ENCODE measurements at places on chromosomes 16 and 17.

- no peak for DNase-seq
Measured at GRCh38 chr17:19619705-19620325, 28.7 kb upstream of the ALDH3A2 start.

- no peak for DNase-seq
Measured at GRCh38 chr16:6751191-6751590, 581.5 kb upstream of the RBFOX1 start.

DNA sequence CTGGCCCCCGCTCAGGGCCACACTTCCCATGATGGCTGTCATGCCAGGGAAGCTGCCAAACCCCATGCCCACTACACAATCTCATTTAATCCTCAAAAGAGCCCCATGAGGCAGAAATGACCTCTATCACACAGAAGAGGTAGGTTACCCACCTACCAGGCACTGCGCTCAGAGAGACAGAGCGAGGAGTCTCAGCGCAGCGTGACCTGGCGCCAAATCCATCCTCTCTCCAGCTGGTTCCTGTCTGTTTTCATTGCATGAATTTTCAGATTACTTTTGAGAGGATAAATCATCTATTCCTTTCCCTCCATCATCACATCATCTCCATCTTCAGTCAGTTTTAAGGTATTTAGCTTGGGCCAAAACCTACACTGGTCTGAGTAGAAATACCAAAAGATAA lies 101.5 kb upstream of the DNAH17 start:
- no peak for DNase-seq

GRCh38 chr16:27243725-27244362 lies 24.7 kb downstream of the NSMCE1 start:
- DNase-seq = no peak

- no peak for DNase-seq
Measured at GRCh38 chr17:77687921-77688320, 270.6 kb upstream of the TNRC6C start.

GRCh38 chr16:54690710-54691109 lies 240.0 kb upstream of the IRX5 start:
- no peak for DNase-seq

GRCh38 chr16:411576-412265 lies 10.0 kb downstream of the DECR2 start:
- DNase-seq = no peak

DNA sequence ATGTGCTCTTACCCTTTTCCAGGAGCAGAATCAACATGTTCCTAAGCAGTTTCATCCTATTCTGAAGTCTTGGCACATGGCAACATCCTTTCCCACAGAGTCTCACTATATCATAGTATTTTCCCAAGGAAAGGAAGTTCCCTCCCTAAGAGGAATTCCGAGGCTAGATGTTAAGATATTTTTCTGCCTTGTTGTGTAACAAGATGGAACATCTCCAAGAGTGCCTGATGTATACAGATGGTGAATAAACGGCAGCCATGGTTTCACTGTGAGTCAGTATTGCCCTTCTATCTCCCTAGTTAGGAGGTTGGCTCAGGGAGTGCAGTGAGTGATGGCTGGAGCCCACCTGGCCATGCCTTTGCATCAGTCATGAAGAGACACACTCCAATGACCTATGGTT lies 48.2 kb downstream of the SPACA3 start:
- no peak for DNase-seq

- DNase-seq = no peak
Measured at GRCh38 chr16:63461248-63461841, 1425.1 kb upstream of the CDH8 start.

DNA sequence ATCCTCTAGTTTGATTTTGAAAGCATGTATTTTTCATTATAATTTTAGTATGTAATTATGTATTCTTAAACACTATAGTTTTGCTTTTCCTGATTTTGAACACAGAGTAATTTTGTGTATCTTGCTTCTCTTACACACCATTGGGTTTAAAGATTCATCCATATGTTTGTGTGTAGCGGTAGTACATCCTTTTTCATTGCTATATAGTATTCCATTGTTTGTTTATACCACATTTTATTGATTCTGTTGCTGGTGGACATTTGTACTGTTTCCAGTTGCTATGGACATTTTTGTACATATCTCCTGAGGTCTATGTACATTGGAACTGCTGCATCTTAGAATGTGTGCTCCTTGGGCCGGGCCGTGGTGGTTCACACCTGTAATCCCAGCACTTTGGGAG lies 20.5 kb upstream of the LASP1NB start:
- no peak for DNase-seq

DNA sequence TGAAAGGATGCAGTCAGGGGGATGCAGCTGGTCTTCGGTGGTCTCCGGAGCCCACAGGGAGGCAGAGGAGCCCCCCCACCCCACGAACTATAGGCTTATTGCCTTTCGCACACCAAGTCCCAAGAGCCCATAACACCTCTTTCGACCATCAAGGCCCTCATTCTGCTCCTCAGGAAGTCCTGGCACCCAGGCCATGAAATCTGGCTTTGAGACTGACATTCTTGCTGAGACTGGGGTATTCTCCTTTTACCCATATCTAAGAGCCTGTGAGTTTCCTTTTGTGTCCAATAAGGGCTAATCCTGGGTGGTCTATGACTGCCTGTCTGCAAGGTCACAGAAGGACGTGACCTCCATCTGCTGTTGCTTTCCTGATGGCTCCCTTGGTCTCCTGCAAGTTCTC lies 6.4 kb upstream of the ARL4D start:
- DNase-seq = no peak
